Peyer's patch (tissue), 4 donors: ENCODE measurements at places on chromosomes 11 and 22.

DNA sequence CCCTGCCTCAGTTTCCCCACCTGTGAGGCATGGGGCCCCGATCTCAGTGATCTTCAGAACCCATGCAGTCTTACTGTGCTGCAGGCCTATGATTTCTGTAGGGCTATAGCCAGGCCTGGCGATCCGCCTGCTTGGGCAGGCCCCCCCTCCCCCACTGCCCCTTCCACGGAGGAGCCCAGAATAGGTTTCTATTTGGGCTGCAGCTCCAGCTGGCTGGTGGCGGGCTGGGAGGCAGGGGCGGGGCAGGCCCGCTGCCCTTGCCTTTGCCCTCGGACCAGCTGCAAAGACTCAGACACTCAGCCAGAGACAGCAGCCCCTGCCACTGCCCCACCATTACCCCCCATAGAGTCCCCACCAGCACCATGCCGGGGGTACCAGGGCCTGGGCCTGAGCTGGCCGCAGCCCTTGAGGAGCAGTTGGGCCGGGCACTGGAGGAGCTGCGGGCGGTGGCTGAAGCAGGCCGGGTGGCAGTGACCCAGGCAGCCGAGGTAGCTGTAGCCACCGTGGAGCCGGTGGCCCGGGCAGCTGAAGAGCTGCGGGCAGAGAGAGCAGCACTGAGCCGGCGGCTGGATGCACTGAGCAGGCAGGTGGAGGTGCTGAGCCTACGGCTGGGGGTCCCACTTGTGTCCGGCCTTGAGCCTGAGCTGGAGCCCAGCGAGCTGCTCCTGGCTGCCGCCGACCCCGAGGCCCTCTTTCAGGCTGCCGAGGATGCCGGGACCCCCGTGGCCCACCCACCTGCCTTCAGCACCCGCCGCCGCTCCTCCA is 12.2 kb downstream of the SMTN start:
- DNase-seq, result no peak

GRCh38 chr22:41092847-41093411 is 537 bp downstream of the EP300 start:
- no peak for DNase-seq

GRCh38 chr22:21593406-21594232 is 26.1 kb downstream of the UBE2L3 start:
- no peak for DNase-seq

DNA sequence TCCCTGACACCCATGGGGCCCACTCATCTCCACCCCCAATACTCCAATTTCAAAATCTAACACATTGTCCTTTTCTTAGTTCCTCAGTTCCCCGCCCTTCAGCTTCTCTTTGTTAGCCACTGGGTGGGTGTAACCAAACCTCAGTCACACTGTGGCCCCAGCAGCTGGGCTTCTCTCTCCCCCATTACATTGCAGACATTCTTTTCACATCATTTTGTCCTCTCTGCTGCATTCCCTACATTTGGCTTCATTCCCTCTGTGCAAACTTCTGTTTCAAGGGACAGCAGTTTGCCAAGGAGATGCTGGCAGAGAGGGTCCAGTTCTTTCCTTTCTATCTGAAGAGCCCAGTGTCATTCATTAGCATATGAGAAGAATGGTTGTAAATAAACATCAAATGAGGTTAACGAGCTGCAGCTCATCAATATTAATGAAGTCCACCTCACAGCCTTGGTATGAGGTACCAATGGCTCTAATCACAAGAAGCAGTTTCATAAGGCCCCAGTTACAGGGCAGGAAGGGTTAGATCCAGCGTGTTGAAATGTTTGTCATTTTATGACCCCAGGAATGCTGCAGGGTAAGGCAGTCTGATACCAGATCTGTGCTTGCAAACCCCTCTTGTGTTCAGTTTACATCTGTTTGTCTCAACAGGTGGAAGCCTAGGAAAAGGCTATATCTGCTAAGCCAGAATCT is 72.3 kb downstream of the ARFGAP2 start:
- no peak for DNase-seq

GRCh38 chr11:109885006-109885405 is 208.2 kb upstream of the ZC3H12C start:
- DNase-seq, result no peak

DNA sequence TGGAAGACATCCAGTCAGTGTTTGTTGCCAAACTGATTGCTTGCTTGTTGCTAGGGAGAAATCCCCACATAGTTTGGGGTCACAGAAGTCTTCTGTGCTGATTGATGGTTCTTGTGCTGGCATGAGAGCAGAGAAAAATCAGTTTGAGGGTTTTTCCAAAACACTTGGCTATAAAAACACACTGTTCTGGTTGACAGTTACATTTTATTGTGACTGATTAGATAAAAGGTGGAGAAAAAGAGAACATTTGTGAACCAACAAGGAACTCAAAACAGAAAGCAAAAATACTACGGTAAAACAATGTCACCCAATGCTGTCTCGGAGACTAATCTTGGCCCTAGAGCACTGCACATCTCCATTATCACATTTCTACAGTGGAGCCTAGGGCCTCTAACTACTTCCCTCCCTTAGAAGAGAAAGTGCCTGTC is 14.4 kb upstream of the EIF4G2 start:
- no peak for DNase-seq

DNA sequence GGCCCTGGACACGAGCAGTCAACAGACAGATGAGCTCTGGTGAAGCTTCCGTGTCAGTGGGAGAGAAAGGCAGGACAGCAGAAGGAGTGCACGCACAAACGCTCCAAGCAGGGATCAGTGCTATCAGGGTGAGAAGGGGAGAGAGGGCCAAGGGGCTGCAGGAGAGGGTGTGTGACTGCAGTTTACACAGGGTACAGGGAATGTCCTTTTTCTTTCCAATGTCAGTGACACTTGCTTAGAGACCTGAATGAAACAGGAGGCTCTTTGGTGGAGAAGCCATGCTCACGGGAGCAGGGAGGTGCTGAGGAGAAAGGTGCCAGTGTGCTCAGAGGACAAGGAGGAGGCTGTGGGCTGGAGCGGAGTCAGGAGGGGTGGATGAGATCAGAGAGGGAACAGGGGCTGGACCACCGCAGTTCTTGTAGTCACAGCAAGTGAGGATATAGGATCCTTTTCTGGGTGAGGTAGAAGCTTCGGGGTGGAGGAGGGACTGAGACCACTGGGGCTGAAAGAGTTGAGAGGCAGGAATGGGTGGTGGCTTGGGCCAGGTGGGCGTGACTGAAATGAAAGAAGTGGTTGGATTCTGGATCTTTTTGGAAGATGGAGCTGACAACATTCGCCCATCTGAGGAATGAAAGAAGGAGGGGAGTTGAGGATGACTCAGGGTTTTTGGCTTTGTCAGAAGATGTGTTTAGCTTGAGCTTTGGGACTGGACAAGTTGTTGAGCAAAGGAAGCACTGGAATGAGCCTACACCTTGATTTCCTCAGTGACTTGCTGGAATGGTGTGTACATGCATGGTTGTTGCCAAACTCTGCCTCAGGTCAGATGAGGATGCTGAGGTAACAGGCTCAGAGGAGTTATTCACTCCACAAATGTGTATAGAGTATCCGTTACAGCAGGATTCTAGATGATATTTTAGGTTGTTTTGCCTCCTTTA is 87.9 kb downstream of the ADAMTS15 start:
- no peak for DNase-seq

DNA sequence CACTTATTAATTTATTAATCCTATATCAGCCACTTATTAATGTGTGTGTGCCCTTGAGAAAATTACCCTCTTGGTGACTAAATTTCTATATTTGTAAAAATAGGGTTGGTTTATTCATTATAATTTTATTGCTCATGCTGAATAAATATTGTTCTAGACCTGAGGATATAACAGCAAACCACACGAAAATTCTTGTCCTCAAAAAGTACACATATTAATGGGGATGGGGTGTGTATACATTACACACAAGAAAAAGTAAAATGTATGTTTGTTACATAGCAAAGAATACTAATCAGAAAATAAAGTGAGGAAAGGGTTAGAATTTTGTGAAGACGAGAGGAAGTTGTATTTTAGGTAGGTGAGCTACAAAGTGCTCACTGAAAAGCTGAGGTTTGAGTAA is 1068.9 kb upstream of the RAG2 start:
- DNase-seq, result no peak

- DNase-seq, result no peak
Observed at GRCh38 chr11:114398303-114398920, 1.9 kb downstream of the C11orf71 start.

DNA sequence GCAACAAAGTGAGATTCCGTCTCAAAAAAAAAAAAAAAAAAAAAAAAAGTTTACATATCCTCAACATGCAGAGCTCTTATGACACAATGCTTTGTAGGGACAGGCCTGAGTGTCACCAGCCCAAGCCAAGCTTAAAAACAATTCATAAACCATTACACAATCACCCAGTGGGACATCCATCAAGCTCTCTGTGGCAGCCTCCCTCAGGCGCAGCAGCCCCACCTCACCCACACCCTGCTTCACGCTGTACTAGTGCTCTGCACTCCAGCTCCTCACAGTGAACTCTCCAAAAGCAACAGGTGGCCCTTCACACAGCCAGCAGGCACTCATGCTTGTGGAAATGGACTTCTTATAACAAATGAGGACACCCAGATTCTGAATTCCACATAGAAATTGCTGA is 3.5 kb upstream of the FOXRED2 start:
- DNase-seq, result no peak

DNA sequence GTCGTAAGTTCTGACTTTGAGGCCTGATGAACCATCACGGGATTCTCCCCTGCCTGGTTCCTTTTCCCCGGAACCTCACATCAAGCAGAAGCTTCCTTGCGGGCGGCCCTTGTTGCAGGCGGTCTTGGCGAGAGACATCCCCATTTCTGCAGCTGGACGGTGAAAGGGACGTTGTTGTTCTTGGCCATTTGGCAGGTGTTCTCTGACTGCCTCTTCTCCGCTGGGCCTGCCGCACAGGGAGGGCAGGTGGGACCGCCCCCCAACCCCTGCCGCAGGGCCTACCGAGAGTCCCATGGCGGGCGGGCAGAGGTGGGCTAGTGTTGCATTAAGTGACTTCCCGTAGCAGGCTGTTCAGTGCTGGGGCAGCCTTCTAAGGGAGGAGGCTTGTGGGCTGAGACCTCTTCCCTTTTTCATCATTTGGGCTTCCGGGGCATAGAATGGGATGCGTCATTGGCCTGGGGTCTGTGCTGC is 26.9 kb upstream of the GRAMD4 start:
- peak; percentile 78 for DNase-seq

- no peak for DNase-seq
Observed at GRCh38 chr11:93278976-93279375, 51.6 kb upstream of the DEUP1 start.

- no peak for DNase-seq
Observed at GRCh38 chr11:102269927-102270326, 47.4 kb upstream of the BIRC3 start.

GRCh38 chr11:22194306-22194705 is 1.4 kb downstream of the ANO5 start:
- DNase-seq, result no peak

- no peak for DNase-seq
Observed at GRCh38 chr11:106950067-106950491, 68.2 kb downstream of the GUCY1A2 start.

- DNase-seq, result no peak
Observed at GRCh38 chr11:11884774-11885481, 43.2 kb downstream of the USP47 start.

DNA sequence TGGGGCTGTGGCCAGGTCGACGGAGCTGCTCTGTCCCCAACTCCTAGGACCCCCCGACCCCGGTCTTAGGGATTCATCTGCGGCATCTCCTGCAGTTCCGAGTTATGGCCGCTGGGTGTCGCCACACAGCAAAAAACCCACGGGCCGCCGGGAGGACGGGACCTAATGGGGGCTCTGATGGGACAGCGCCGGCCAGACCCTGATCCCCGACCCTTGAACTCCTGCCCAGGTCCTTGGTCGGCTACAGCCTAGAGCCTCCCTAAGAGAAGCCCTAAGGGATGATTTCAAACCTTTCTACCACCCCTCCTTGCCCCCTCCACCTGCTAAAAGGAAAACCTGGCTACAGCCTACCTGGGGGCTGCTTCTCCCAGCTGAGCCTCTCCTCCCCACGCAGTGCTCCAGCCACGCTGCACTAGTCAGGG is 30.8 kb upstream of the LRRC10B start:
- DNase-seq, result peak; percentile 75

- DNase-seq, result no peak
Observed at GRCh38 chr11:473415-473814, 23.3 kb downstream of the PTDSS2 start.

GRCh38 chr11:107688322-107688918 is 23.4 kb downstream of the SLN start:
- DNase-seq, result no peak

- no peak for DNase-seq
Observed at GRCh38 chr22:50317674-50318073, 9.1 kb downstream of the DENND6B start.

GRCh38 chr22:37464181-37464580 is 22.0 kb downstream of the MFNG start:
- DNase-seq, result no peak

- no peak for DNase-seq
Observed at GRCh38 chr11:112610996-112611750, 350.0 kb upstream of the NCAM1 start.

DNA sequence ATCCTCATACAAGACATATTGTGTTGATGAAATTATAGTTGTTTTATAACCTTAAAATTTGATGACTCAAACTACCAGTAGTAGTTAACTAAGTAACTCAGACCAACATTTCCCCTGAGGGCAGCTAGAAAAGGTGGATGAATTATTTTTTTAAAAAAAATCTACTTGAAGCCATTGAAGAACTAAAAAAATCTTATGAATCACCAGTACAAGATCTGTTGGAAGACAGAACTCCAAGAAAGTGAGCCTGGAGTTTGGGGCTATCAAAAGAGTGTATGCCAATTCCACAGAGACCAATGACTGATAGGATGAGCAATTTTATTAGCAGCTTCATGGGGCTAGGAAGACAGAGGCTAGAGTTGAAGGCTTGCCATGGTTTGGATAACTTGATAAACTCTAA is 72.4 kb downstream of the CYP2R1 start:
- no peak for DNase-seq

- DNase-seq, result peak; percentile 74
Observed at GRCh38 chr11:76781046-76781801, 1.9 kb upstream of the TSKU start.

DNA sequence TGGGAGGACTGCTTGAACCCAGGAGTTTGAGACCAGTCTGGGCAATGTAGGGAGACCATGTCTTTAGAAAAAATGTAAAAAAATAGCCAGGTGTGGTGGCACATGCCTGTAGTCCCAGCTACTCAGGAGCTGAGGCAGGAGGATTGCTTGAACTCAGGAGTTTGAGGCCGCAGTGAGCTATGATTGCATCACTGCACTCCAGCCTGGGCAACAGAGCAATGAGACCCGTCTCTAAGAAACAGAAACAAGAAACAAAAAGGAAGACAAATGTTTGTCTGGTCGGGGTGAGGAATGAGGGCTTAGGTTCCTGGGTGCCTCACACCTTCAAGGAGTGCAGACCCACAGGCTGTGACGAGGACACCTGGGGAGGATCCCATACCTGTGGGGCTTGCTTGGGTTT is 191.9 kb downstream of the CEP164 start:
- DNase-seq, result no peak

- DNase-seq, result peak; percentile 56
Observed at GRCh38 chr11:122796128-122796717, 42.1 kb upstream of the CRTAM start.

- no peak for DNase-seq
Observed at GRCh38 chr22:24216541-24217209, 28.2 kb downstream of the GGT5 start.

- DNase-seq, result peak; percentile 46
Observed at GRCh38 chr22:37187891-37188761, at the start of gene C1QTNF6. C1QTNF6 (minus strand) TSS chr22:37188247; CDS start chr22:37188213, 34 bp downstream.
